ENCODE measurements at places on chromosomes 5 and 9.

DNA sequence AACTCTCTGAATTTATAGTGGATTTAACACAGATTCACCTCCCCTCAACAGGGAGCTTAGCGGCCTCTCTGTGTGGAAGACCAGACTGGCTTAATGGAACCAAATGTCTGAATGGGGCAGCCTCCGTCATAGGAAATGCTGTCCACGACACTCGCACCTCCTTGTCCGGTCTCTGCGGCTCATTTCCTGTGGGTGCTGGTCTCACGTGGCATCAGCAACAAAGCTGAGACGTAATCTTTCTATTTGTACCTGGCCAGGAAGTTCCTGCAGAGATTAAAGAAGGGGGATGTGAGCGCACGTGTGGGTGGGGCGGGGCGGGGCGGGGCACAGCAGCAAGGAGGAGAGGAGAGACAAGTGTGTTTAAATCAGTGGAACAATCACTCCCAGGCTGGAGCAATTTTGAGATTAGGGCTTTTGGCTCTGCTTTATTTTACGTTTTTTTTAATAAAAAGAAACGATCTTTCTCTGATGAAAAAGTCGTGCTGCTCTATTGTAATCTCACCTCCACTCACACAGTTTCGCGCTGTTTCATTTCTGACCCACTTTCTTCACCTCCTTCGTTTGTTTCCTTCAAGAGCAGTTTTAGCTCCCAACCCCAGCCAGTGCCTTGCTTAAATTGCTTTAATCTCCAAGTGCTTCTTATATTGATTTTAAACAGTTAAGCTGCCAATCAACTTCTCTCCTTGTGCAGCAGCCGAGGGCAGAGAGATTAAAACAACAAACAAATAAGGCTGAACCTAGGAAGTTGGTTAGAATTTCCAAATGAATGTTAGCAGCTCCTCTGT, 132.2 kb upstream of the ASTN2 start:
- DNase-seq = no peak

GRCh38 chr5:35736280-35736679, 118.6 kb downstream of the SPEF2 start:
- no peak for DNase-seq

GRCh38 chr5:51371052-51371451, 12.2 kb upstream of the ISL1 start:
- DNase-seq = no peak

DNA sequence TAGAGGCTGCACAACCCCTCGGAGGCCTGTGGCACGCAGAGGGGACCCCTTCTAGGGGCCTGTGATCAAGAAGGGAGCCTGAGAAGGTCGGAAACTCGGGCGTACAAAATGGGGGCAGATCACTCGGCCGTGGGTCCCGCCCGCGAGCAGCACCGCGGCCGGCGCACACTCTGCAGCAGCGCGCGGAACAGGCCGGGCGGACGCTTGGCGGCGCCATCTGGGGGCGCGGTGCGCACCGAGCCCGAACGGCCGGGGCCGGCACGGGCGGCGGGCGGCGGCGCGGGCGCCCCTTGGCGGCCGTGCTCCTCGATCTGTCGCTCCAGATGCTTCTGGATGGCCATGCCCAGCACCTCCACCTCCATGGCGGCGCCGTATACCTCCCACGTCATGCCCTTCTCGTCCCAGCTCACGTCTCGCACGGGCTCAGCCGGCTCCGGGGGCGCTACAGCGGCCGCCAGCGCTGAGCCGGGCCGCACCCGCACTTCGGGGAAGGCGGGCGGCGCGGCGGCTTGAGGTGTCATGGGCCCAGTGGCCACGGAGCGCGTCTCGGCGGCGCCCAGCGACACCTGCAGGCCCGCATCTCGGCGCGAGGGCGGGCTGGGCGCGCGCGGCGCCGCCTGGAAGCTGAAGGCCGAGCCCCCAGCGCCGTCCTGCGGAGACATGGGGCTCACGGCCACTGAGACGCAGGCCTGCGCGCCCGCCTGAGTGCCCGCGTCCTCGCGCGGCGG, 13.1 kb downstream of the GPRIN1 start:
- DNase-seq = peak; percentile 86

DNA sequence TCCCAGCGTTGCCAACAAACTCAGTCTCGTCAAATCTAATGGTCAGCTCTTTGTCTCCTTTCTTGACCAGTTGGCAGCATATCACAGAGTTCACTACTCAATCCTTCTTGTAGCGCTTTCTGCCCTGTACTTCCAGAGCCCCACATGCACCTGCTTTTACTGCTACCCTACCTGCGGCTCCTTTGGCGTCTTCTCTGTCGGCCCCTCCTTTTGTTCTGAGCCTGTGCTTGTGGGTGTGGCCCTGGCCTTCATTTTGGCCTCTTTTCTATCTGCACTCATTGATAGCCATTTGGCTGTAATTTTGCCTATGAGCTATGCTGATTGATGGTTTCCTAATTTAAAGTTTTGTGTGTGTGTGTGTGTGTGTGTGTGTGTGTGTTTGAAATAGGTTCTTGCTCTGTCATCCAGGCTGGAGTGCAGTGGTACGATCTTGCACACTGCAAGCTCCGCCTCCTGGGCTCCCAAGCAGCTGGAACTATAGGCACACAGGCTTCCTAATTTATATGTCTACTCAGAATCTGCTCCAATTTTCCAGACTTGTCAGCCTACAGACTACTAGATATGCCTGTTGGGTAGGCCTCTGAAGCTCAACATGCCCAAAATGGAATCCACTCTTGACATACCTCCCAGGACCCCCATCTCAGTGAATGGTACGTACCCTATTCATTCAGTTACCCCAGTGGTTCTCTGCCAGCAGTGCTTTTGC, 32.3 kb downstream of the ARPC5L start:
- DNase-seq = no peak

DNA sequence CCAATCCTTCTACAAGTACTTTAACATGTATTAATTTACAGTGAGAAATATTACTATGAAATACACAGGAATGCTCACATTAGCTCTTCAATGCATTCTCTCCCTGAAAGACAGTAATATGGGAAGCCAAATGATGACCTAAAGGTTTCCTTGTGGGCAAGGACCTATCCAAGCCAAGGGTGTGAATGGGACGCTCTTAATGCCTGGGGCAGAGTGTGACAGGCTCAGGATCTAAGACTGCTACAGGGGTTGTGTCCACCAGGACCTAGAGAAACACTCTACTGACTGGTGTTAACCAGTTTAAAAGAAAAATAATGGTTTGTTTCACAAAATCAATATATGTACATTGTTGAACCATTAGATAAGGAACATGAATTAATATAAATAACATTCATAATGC, 158.7 kb downstream of the FGF1 start:
- DNase-seq = no peak

DNA sequence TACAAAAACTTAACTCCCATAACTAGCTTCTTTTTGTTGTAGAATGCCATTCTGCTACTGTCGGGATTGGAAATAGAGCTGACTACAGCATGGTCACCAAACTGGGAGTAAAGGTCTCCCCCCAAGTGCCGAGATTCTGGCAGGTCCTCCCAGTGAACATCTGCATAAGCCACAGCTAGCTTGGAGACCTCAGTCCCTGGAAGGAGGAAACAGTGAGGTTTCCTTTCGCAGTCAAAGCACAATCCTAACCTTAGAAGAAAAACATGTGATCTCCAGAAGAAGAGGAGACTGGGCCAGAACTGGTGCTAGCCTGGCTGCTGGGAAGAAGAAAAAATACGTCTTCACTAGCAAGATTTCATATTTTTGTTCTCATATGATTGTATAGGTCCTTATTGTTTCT, 127.4 kb downstream of the SCAMP1 start:
- no peak for DNase-seq

GRCh38 chr9:18063856-18064390, 410.0 kb upstream of the ADAMTSL1 start:
- DNase-seq = no peak

GRCh38 chr9:34684145-34684544, 6.9 kb downstream of the CCL19 start:
- no peak for DNase-seq

- no peak for DNase-seq
Observed at GRCh38 chr9:10729213-10729612, 116.4 kb upstream of the PTPRD start.

GRCh38 chr9:3868012-3868411, 342.2 kb upstream of the RFX3 start:
- no peak for DNase-seq

DNA sequence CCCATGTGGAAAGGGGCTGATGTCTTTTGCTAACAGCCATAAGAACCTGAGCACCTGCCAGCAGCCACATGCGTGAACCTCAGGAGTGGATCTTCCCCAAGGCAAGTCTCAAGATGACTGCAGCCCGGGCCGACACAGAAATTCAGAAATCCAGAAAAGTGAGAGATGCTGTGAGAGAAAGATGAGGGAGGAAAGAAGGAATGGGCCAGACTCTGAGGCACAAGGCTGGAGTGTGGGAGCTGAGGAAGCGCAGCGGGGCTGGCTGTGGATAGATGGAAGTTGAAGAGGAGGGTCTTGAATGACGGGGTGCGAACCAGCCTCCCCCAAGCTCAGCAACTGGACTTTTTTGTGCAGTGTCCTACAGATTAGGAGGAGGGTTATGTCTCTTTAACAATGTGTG, 337.8 kb downstream of the GADD45G start:
- DNase-seq = no peak

GRCh38 chr5:1551426-1552301, 27.9 kb upstream of the LPCAT1 start:
- no peak for DNase-seq

DNA sequence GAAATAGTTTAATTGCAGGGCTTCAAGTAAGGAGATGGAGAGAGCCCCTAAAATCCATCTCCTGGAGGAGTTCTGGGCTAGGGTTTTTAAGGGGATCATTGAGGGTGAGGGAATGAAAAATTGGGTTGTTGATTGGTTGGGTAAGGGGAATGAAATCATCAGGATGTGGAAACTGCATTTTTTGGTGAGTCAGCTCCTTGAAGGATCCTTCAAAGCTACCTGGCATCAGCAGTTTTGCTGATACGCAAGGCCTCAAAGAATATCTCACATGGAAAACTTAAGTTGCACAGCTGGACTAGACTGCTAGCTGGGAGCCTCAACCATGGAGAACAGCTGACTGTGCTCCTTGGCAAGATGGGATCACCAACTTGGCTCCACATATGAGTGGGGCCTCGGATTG, 136.7 kb downstream of the FGF10 start:
- no peak for DNase-seq
